HEK293T (cell line): ENCODE measurements at places on chromosomes 1 and 21.

DNA sequence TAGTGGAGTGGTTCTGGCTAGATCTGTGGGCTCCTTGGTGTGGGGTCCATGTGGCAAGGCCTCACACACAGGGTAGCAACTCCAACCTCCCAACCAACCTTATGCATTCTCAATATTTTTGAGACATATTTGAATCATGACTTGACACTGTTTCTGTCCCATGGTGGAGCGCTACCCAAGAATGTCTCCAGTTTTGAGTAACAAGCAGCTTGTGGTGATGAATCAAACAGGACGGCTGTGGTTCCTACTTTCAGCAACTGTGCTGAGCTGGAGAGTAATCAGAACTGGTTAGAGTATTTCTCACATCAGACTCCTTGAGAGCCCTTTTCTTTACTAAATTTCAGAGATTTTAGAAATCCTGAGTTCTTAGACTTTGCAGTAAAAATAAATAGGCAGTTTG is 3.1 kb downstream of the LCE3D start:
- no peak for DNase-seq

- DNase-seq: no peak
Observed at GRCh38 chr1:156504438-156504813, 3.9 kb upstream of the MEF2D start.

DNA sequence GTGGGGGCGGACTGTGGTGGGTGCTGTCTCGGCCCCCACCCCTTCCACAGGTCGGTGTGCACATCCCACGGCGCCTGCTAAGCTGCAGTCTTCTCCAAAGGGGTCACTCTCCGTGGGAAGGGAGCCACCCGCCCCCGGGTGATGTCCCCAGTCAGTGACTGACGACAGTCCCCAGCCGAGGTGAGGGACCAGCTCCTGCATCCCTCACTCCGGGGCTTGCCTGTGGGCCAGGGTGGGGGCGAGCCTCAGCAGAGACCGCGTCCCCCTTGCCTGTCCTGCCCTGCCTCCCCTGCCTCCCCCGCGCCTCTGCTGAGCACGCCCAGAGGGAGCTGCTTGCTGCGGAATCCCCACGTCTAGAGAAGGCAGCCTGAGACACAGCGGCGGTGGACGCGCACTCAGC is 35.9 kb upstream of the PDE9A start:
- no peak for DNase-seq

DNA sequence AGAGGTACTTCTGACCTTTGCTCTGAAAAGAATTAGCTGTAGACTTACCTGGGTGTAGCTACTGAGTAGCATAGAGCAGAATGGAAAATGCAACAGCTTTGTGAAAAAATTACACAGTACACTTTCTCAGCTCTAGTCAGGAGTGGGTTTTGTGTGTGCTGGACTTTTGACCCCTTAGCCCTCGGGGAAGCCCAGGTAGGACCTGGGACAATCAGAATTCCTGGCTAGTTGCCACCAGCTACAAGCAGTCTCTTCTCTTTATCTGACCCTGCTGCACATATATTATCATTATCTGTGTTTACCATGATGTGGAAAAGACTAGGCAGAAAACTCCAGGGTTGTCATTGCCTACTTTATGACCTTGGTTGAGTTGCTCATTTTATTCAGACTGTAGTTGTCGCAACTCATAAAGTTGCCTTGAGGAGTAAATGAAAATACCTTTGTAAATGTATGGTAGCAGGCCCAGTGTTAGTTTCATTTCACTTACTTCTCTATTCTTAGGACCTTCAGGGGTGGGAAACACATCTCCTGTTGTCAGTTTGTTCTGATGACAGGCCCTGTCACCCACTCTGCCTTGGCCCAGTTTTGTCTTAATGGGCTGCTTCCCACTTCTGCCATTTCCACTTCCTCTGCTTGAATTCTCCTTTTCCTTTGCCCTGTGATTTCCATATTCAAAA is 5.4 kb downstream of the NEK7 start:
- no peak for DNase-seq

- DNase-seq: no peak
Observed at GRCh38 chr1:46464013-46464548, 25.6 kb upstream of the DMBX1 start.

GRCh38 chr1:191343816-191344215 is 814.4 kb upstream of the RGS18 start:
- no peak for DNase-seq

- no peak for DNase-seq
Observed at GRCh38 chr1:57109247-57109646, 143.4 kb upstream of the C8B start.

- no peak for DNase-seq
Observed at GRCh38 chr1:51623025-51623424, 6.1 kb downstream of the OSBPL9 start.

GRCh38 chr1:223197923-223198627 is 55.0 kb upstream of the TLR5 start:
- DNase-seq: no peak

DNA sequence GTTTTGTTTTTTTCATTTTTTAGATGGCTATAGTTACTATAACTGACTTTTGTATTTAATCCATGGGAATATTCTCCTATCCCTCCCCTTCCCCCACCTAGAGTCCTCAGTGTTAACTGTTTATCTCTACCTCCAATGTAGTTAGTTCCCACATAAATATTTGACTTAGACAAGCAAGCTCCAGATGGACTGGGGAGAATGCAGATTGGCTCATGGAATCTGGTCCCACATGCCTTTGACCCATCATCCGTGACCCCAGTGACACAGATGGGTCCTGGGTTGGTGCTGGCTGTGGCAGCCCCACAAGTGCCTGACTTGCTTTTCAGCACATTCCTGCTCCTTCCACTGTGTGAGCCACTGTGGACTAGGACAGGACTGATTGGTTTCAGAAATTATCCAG is 41.8 kb downstream of the ATP2B4 start:
- no peak for DNase-seq
